ENCODE measurements at places on chromosomes 16 and 17.

GRCh38 chr17:74201250-74201649, 2.2 kb upstream of the RPL38 start:
- no peak for DNase-seq

DNA sequence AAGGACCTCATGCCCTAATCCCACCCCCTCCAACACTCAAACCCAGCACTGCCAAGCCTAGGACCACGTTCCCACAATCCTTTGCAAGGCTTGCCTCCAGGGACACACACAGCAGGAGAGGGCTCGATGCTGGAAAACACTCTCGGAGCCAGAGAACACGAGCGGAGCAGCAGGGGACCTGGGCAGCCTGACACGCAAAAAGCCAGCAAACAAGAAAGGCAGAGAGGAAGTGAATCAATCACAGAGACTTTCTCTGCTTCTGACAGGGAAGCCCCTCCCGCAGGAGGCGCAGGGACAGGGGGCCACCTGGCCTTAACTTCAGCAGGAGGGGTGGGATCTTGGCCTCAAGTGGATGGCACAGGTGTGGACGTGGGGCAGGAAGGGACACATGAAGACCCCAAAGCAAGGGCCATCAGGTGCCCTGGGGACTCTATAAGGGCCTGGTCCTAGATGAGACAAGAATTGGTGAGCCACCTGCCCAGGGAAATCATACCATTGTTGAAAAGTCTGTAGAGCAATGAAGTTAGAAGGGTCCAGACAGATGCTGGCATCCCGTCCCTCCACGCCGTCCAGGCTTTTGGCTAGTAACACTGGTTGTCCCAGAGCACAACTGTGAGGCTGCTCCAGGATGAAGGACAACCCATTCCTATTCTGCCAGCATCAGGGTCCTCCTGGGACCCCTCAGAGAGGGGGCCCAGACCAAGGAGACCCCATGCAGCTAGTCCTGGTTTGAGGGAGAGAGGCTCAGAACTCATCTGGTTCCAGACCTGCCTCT, 2.2 kb downstream of the SDK2 start:
- no peak for DNase-seq

GRCh38 chr17:64180089-64181073, 50.4 kb upstream of the ERN1 start:
- no peak for DNase-seq

DNA sequence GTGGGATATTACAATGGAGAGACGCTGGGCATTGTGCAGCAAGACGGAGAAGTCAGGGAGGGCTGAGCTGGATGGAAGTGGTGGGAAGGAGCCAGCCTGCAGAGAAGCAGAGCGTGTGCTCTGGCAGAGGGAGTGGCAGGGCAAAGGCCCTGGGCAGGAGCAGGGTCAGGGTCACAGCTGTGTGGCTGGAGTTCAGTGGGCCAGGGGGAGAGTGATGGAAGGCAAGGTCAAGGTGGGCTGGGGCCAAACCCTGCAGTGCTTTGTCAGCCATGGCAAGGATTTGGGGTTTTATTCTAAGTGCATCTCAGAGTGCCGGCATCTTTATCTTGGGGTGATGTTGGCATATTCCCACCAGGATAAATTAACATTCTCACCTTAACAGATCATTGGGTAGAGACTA, 31.9 kb upstream of the C16orf78 start:
- DNase-seq: no peak

DNA sequence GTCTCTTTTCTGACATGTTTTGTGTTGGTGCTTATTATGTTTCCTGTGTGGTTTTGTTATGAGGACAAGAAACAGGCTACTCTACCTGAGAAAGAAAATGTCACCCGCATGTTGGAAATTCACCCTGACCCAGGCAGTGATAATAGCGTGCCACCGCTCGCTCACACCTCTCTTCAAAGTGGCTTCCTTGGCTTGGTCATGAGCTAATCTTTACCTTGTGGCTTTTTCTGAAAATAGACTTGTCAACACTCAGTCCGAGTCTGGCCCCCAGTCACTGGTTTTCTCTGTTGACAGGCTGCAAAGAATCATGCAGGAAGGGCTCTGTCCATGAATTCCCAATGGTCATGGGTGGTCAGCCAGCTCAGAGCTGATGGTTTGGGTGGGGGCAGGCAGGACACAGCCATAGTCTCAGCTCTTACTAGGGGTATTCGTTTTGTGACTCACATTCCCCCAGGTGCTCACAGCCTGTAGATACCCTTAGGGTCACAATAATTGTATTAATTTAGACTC, 121.3 kb upstream of the CACNG5 start:
- no peak for DNase-seq

DNA sequence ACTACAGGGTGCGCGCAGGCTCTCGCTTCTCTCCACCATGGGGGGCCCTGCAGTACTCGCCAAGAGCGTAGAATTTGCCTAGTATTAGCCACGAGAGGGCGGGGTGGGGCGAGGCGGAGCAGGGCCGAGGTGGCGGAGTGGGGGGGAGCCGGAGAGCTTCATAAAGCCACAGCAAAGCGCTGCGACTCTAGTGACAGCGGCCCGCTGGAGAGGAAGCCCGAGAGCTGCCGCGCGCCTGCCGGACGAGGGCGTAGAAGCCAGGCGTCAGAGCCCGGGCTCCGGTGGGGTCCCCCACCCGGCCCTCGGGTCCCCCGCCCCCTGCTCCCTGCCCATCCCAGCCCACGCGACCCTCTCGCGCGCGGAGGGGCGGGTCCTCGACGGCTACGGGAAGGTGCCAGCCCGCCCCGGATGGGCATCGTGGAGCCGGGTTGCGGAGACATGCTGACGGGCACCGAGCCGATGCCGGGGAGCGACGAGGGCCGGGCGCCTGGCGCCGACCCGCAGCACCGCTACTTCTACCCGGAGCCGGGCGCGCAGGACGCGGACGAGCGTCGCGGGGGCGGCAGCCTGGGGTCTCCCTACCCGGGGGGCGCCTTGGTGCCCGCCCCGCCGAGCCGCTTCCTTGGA, at the start of gene TBX21:
Gene TBX21, plus strand, starts transcription at position 190 of the 627 bp plus-strand sequence. Its CDS starts 219 bp downstream, at position 409.
- DNase-seq: no peak

DNA sequence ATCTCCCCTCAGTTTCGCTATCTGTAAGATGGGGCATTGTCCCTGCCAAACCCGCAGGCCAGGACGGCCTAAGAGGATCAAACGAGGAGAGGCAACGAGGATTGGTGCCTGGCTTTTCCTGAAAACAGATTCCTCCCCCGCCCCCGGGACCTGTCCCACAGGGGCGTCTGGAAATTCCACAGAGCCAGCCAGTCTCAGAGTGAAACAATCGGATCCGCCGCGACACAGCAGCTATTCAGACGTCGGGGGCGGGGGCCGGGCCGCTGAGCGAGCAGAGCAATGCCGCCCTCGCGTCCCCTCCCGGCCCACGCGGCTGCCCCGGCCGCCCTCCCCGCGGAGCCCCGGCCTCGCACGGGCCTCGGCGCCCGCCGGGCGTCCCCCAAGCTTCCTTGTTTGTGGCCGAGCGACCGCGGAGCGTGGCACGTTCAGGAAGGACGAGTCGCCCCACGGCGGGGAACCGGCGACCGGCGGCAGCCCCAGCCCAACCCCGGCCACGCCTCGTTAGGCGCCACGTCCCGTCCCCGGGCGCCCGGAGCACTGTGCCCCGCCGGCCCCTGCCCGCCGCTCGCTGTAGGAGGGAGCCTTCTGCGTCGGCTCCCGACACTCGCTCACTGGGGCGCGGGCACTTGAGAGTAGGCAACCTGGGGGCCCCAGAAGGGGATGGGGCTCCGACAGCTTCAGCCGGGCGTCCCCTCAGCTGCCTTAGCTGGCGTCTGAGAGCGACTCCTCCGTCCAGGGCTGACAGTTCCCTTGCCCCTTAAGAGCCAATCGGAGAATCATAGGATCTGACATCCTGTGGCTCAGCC, 29.6 kb upstream of the PHOSPHO1 start:
- DNase-seq: no peak

- no peak for DNase-seq
Observed at GRCh38 chr17:64209983-64210382, 53.1 kb downstream of the TEX2 start.

- DNase-seq: no peak
Observed at GRCh38 chr16:76038097-76038496, 239.1 kb upstream of the CNTNAP4 start.

GRCh38 chr16:85129876-85130704, 17.8 kb upstream of the CIBAR2 start:
- no peak for DNase-seq

DNA sequence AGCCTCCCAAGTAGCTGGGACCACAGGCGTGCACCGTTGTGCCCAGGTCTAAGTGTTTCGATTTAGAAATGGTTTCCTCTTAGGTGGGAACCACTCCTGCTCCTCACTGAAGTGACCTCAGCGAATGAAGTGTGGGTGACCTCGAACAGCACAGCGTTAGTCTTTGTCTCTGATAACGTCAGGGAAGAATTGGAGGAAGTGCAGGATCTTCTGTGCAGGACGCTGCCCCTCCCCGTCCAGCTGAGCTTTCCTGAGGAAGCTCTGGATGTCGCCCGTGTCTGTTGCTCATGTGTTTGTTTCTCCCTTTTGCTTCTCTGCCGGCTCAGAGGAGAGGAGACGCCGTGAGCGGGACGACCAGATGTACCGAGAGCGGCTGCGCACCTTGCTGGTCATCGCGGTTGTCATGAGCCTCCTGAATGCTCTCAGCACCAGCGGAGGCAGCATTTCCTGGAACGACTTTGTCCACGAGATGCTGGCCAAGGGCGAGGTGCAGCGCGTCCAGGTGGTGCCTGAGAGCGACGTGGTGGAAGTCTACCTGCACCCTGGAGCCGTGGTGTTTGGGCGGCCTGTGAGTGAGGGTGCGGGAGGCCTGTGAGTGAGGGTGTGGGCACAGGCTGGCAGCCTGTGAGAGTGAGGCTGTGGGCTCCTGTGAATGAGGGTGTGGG, 15.6 kb downstream of the SPG7 start:
- no peak for DNase-seq

- DNase-seq: no peak
Observed at GRCh38 chr16:17408296-17408695, 62.5 kb downstream of the XYLT1 start.

- no peak for DNase-seq
Observed at GRCh38 chr17:58284613-58285421, 4.1 kb upstream of the MPO start.

GRCh38 chr16:51152691-51153576, 1.9 kb upstream of the SALL1 start:
- no peak for DNase-seq

DNA sequence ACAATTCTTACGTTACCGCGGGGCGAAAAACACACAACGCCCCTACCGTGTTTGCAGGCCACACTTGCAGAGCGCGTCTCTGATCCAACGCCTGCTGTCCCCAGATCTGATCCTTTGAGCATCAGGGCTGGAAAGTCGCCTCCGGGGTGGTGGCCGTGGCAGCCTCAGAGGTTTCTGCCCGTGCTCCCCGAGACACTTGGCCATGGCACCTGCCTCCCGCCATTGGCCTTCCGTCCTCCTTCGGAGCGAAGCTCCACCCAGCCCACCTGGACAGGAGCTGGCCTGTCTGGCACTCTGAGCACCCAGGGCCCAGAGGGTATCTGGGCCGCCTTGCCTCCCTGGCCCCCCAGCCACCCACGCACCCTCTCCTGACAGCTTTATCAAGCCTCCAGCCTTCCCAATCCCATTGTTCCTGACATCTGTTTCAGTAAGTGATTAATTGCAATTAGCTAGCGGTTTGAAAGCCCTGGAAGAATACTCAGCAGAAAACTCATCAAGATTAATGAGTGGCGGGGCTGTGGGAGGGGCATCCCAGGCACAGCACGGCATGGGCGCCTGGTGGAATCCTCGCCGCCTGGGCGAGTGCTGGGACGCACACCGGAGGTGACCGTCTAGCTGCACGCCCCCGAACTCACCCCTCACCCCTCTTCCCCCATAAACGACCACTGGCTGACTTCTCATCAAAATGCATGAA, 181.5 kb upstream of the GSE1 start:
- no peak for DNase-seq

DNA sequence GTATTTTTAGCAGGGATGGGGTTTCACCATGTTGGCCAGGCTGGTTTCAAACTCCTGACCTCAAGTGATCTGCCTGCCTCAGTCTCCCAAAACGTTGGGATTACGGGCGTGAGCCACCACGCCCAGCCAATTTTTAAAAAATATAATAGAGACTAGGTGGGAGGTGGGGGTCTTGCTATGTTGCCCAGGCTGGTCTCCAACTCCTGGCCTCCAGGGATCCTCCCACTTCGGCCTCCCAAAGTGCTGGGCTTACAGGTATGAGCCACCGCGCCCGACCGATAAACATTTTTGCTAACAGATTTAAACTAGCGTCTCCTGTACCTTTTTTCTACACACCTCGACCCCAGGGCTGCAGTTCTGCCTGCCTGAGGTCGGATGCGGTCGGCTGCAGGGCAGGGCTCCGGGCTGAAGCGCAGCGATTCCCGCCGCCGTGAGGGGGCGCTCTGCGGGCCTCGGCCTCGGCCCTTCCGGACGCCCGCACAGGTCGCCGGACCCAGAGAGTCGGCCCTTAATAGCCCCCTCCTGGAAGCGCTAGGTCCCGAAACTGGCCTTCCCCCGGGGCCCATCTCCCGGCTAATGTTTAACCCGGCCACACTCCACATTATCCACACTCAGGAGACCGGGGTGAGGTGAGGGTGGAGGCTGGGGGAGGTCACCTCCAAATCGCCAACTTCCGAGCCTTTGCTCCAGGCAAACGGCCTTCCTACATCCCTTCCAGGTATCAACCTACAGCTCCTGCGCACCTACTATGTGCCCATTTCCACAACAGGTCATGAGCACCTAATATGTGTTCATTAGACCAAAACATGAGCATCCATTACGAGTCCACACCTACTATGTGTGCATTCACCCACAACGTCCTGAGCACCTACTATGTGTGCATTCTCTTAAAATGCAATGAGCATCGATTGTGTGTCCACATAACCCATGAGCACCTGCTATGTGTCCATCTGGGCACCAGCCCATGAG, 2.0 kb upstream of the GLIS2 start:
- DNase-seq: no peak

DNA sequence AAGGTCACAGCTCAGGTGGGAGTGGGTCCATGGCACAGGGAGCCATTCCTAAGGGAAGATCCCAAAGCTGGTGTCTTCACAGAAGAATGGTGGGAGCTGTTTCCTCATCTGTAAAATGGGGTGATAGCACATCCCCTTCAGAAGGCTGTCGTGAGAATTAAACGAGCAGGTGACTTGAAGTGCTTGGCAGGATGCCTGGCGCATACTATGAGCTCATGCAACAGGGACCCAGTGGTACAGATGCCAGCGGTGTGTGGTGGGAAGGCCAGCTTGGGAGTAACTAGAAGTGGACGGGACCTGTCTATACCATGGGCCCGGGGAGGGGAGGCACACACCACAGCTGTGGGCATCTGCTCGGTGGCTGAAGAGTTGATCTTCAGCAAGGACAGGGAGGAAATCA, 189.3 kb upstream of the TNRC6C start:
- no peak for DNase-seq
